ENCODE measurements at places on chromosomes 12 and 14.

DNA sequence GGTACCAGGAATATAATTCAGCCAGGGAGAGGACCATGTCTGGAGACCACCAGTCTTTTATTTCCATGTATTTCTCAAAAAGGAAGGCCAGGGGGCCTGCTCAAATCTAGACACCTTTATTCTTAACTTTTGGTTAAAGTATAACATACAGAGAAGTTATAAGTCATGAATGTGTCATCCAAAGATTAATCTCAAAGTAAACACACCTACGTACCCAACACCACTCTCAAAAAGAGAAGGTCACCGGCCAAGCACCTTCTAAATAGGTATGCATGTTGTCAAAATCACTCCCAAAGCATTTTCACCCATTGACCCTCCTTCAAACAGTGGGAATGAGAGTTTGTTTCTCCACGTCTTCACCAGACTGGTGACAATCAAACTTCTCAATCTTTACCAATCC lies 60.0 kb upstream of the FZD10 start:
- no peak for DNase-seq

- no peak for DNase-seq
Measured at GRCh38 chr14:103206836-103207387, 83.7 kb downstream of the TNFAIP2 start.

- DNase-seq: no peak
Measured at GRCh38 chr12:50239355-50239891, 43.9 kb downstream of the LIMA1 start.

- no peak for DNase-seq
Measured at GRCh38 chr12:19148860-19149259, 19.3 kb downstream of the PLEKHA5 start.

DNA sequence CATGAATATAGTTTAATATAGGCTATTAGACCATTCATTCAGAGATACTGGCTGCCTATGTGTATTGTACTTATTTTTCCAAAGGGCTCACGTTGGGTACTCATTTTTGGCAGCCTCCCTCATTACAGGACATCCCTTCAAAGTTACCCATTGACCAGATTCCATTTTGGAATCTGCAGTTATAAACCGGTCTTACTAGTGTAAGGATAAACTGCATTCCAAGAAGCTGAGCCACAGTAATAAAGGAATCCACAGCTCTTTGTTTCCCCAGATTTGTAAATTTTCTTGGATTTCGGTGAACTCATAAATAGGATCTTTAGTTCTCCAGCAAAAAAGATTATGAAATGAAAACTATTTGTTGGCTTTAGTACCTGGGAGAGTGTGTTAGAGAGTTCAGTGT lies 18.9 kb upstream of the CFL2 start:
- DNase-seq: peak; percentile 54

Measured in RWPE1 (cell line).